ENCODE measurements at places on chromosomes 2 and 18.

- DNase-seq: no peak
These were observed 1.4 kb downstream of the DPYSL5 start for GRCh38 chr2:26849056-26849999.

GRCh38 chr2:61549546-61549945 is 11.4 kb upstream of the XPO1 start:
- DNase-seq: no peak

DNA sequence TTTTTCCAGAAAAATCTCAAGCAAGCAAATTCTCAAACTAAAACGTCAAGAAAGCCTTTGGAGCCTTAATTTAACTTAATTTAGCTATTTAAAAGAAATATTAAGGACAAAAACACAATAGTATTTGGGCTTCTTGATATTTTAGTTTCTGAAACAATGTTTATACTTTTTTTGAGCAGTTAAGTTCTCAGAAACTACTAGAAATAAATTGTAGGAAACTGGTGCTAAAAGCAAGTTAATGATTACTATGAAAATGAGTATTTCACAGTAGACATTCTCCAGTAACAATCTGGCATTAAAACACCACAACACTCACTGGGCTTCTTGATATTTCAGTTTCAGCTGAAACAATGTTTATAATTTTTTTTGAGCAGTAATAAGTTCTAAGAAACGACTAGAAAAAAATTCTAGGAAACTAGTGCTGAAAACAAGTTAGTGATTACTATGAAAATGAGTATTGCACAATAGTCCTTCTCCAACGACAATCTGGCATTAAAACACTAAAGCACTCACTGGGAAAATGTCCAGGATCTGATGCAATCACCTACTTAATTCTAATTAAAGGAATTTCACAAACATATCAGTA is 45.1 kb downstream of the TRAK2 start:
- DNase-seq: no peak

DNA sequence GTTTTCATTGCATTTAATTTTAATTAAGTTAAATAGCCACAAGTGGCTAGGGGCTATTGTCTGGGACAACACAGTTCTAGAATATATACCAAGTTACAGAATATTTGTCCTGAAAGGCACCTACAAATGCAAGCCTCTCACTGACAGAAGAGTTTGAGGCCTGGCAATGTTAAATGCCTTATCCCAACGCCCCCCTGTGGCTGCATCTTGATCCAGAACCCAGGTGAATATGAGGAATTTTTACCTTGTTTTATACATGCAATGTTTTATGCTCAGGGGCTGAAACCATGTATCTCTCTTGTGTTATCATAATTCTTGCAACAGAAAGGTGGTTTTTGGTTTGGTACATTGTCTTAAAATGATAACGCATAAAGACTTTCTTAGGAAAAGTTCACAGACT is 71.8 kb upstream of the SEC11C start:
- DNase-seq: no peak

DNA sequence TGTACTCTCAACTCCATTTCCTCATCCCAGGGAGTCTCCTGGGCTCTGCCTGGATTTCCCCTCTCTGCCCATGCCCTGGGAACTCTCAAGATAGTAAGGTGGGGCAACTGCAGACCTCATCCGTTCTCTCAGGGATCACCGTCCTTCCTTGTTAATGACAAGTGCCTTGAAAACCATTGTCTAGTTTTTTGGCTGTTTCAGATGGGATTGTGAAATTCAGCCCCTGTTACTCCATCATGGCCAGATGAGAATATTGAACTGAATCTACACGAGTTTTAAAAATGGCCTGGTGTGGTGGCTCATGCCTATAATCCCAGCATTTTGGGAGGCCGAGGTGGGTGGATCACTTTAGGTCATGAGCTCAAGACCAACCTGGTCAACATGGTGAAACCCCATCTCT is 665 bp upstream of the HRH4 start:
- no peak for DNase-seq

Measured in stimulated activated naive B cell treated with anti-CD40 and anti-IgM and Interleukin-4, amounts not matched to agents 10 μg/mL and 1 μg/mL and 100 μg/mL, for 72 hours (primary cell).